ENCODE measurements at places on chromosomes 5 and 9. TPM values are rescaled to one million over a fixed set of nuclear protein-coding genes. Genes with fewer than 3 reads are reported as not detected.

- no peak for DNase-seq
Observed at GRCh38 chr9:19769213-19769612, 19.6 kb downstream of the SLC24A2 start.

DNA sequence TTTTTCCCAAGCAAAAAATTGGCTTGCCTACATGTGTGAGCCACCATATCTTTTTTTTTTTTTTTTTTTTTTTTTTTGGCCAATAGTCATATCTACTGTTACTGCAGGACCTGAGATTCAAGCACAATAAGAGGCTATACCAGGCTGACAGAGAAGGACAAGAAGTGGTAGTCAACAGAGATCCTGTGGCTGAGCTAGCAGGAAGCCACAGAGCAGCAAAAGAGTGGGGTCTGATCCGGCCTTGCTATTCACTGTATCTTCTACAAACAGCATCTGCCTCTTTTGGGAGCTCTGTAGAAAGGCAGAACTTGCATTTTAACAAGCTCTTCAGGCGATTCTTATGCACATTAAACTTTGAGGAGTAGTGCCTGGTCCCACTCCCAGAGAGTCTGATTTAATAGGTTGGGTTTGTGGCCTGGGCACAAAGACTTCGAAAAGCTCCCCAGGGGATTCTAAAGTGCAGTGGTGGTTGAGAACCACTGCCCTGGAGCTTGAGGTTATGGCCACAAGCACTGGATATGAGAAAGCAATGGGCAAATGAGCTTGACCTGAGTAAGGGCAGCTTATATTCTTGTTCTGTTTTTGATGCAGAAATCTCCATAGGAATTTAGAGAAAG is 162.8 kb downstream of the PIK3R1 start:
- no peak for DNase-seq

- no peak for DNase-seq
Observed at GRCh38 chr5:74186356-74187315, 453.9 kb downstream of the ENC1 start.

DNA sequence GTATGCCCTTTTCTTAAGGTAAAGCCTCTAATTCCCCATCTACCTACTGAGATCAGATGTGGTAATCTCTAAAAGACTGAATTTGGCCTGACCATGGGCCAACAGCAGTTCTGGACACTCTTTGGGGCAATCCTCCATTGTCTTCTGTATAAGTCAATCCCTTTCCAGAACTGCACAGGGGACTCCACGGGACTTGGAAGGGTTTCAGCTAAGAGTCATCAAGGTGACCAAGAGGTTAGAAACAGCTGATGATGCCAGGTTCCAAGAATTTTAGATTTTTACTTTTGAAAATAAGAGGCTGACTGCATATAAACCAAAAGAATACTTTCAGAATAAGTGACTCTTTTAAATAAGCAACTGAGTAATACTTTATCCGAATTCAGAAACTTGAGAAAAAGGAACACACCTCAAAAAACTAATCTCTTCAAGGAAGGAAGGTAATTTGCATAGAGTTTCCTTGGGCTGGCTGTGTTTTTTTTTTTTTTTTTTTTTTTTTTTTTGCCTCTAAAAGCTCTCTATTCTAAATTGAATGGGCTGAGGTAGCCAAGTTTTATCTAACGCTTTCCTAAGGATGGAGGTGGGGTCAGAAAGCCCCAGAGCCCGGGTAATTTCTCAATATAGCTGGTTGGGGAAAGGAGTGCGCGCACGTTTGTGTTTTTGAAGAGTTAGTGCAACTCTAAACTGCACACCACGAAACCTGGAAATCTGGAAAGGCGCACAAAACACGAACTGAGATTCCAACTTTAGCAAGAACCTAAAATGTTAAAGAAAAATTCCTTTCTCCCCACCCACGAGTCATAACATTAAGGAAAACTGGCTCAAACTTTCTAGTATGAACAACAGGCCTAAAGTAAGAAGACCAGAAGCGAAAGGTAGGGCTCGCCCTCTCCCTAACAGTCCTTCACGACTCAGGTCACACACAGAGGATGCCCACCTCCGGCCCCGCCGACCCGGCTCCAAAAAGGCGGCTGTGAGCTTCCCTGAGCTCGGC is 1.3 kb downstream of the VCP start:
- no peak for DNase-seq

DNA sequence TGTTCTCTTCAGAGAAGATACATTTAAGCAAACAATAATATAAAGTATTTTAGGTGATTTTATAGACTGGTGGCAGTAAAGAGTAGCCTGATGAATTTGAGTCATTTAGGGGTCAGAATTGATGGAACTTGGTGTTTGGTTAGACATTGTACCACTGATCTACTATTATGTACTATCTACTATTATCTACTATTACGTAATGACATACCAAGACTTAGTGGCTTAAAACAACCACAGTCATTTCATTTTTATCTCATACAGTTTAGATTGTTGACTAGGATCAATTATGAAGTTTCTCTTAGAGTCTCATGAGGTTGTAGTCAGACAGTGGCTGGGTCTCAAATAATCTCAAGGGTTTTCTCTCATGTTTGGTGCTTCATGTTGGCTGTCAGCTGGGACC is 54.0 kb downstream of the PPIP5K2 start:
- DNase-seq: no peak

DNA sequence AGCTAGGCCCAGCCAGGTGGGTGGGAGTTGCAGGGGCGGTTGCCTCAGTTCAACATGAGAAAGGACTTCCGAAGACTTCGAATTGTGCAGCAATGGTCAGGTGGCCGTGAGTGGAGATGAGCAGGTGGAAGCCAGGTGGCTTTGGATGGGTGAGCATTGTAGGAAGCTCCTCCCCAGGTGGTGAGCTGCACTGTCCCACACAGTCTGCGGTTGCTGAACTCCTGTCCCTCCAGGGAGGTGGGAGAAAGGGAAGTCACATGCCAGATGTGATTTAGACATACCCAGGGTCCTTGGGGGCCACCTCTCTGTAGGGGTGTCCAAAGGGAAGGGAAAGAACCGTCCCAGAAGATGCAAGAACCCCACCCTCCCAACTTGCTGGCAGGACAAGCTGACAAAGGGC is 30.4 kb downstream of the COL15A1 start:
- no peak for DNase-seq

DNA sequence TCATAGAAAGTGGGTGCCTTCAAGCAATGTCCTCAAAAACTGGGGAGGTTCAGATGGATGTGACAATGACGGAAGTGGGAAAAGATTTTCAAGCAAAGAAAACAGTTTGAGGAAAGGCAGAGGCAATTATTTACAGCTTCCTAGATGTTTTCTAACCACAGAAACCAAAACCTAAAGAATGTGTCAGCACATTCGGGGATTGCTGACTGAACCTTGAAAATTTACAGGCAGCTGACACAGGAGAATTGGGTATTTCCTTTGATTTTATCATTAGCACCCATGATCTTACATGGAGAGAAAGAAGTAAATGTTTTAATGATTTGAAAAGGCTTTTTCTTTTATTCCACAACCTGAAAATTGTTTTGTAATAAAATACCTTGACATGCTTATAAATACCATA is 369.0 kb downstream of the ACTL7B start:
- DNase-seq: no peak

DNA sequence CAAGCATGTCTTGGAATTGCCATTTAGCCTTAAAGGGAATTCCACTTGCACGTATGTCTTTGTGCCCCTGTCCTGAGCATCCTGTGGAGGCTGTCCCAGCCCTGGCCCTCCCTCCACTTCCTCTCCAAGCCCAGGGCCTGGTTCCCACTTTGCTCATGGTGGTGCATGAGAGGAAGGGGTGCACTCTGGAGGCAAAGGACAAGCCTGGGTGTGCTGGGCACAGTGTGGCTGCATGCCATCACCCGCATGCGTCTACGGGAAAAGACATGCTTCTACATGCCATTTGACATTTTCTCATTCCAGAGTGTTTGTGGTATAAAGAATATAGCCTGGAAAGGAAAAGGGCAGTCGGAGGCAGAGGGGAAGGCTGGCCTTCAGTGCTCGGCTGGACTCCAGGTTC is 7.2 kb upstream of the IRX2 start:
- DNase-seq: no peak

- DNase-seq: no peak
Observed at GRCh38 chr5:124349931-124350330, 396.5 kb downstream of the ZNF608 start.

DNA sequence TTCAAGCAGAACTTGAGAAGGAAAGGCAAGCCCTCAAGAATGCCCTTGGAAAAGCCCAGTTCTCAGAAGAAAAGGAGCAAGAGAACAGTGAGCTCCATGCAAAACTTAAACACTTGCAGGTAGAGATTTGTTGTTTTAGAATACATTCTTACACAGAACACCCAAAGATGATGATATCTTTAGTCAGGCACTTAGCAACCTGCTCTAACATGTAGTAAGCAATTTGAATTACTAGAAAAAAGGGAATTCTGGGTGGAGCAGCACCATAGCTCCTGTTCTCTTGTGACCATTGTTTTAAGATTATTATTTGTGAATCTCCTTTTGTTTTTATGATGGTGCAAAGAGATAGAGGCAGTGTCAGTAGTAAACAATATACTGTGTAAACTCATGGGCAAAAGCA is 63.1 kb downstream of the RAB14 start:
- DNase-seq: no peak

GRCh38 chr5:6950250-6950649 is 237.0 kb downstream of the TENT4A start:
- DNase-seq: no peak

GRCh38 chr5:62581836-62582597 is 3.4 kb downstream of the LRRC70 start:
- DNase-seq: no peak

- DNase-seq: no peak
Observed at GRCh38 chr9:91824601-91825305, 125.3 kb downstream of the ROR2 start.

DNA sequence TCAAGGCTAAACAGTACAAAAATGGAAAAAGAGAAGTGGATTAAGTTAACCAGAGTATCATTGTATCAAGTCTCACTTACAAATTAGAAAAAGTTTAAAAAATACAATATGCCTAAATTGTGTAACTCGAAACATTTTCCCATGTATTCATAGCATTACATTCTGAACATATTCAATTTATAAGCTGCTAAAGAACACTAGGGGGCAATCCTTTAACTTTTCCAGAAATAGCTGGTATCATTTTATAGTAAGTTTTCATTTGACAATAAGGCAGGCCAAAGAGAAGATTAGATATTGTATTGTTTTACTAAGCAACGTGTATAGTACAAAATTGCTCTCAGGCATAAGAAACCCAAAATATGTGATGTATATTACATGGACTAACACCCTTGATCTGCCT is 234.6 kb downstream of the ADGRV1 start:
- DNase-seq: no peak

- no peak for DNase-seq
Observed at GRCh38 chr5:171476701-171477100, 57.3 kb downstream of the FGF18 start.

DNA sequence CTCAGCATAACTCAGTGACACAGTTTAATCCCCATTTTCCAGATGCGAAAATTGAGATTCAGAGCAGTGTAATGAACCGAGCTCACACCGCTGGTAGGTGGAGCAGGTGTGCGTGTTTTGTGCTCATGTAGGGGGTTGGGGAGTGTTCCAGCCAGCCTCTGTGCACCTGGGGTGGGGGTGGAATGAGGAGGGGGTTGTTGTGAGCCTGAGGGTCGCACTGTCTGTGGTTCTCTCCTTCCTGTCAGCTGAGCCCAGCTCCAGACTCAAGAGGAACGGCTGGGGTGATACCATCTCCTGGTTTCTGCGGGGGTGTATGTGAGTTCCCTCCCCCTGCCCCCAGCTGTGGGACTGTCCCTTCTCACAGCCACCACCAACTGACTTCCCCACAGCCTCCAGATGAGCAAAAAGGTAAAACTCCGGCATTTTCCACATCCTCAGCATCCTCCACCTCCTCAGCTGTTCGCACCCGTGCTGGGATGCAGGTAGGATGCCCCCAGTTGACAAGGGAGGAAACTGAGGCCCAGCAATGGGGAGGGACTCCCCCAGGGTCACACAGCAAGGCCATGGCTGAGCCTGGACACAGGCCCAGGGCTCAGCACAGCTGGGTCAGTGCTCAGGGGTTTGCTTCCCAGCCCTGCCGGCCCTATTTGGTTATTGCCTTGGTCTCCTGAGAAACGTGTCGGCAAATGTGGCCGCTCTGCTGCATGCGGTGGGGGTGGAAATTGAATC is 2.1 kb downstream of the SH2D3C start:
- DNase-seq: no peak

GRCh38 chr9:87063871-87064270 is 116.6 kb upstream of the GAS1 start:
- DNase-seq: no peak

DNA sequence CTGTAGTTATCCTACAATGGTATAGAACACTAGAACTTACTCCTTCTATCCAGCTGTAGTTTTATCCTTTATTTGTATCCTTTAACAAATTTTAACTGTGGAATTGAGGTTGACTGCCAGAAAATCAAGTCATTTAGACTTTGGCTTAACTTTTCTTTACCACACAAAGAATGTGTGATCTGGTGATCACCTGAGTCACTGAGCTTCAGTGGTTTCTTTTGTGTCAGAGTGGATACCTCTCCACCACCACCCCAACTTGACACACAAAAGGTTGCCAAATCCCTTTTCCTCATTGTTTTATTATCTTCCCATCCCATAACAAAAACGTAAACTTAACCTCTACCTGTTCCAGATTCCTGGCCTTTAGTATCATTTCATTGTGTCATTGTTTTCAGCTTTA is 5.5 kb downstream of the OTULIN start:
- DNase-seq: no peak

GRCh38 chr5:7683753-7684152 is 167.2 kb downstream of the CFAP90 start:
- DNase-seq: no peak

GRCh38 chr5:79508794-79509193 is 5.1 kb downstream of the HOMER1 start:
- no peak for DNase-seq

DNA sequence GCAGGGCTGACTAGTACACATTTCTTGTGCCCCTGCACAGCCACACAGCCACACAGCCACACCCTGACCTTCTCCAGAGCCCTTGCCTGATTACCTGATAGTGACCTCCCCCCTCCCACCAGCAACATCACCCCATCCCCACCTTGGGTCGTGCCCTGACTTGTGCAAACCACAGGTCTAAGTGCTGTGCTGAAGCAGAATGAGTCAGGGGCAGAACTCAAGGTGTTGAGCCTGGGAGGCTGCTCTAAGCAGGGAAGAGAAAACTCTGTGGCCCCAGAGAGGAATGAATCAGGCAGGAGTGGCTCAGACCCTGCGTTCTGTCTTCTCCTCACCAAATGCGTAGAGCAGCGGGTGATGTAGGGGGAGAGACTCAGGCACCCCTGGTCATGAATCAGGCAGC is 24.3 kb upstream of the FAT2 start:
- no peak for DNase-seq

ACTBL2 gene
- total RNA-seq: not detected

PCDHB16 gene
- total RNA-seq: 3.3 TPM

OBP2B gene
- not detected for total RNA-seq

NTNG2 gene
- total RNA-seq: 2.8 TPM

UBE2QL1 gene
- total RNA-seq: 0.48 TPM

ALDH1A1 gene
- 67.9 TPM for total RNA-seq

CDKN2A gene
- total RNA-seq: 0.85 TPM

SLC6A3 gene
- total RNA-seq: not detected

OR1J2 gene
- not detected for total RNA-seq

KIF4B gene
- total RNA-seq: 0.05 TPM

ANKRD18A gene
- 0.95 TPM for total RNA-seq

ABLIM3 gene
- total RNA-seq: 9.8 TPM

NSG2 gene
- total RNA-seq: 9.6 TPM

GTF2H2 gene
- total RNA-seq: 70.0 TPM

All from urinary bladder (tissue), 4 donors.